ENCODE measurements at places on chromosomes 1 and 21. TPM values are rescaled to one million over a fixed set of nuclear protein-coding genes. Genes with fewer than 3 reads are reported as not detected.
A peak's percentile ranks its signal among the peaks of the same experiment; 100 is the strongest.

GRCh38 chr1:209634005-209634737 is 18.1 kb downstream of the LAMB3 start:
- DNase-seq: no peak

DNA sequence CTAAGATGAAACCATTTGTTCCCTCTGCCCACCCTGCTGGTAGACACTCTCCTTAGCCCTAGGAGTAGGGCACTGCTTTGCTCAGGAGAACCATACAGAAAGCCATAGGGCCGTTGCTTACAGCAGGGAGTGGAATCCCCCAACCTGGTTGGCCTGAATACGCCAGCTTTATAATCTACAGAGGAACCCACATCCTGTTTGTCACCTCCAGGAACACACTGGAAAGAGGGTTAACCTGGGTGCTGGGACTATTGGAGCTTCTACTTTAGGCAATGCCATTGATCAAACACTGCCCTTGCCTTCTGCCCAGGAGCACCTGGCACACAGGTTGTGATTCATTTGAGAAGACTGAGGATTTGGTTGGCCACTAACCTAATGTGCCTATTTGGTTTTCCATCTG is 124.8 kb downstream of the TNR start:
- DNase-seq: no peak

DNA sequence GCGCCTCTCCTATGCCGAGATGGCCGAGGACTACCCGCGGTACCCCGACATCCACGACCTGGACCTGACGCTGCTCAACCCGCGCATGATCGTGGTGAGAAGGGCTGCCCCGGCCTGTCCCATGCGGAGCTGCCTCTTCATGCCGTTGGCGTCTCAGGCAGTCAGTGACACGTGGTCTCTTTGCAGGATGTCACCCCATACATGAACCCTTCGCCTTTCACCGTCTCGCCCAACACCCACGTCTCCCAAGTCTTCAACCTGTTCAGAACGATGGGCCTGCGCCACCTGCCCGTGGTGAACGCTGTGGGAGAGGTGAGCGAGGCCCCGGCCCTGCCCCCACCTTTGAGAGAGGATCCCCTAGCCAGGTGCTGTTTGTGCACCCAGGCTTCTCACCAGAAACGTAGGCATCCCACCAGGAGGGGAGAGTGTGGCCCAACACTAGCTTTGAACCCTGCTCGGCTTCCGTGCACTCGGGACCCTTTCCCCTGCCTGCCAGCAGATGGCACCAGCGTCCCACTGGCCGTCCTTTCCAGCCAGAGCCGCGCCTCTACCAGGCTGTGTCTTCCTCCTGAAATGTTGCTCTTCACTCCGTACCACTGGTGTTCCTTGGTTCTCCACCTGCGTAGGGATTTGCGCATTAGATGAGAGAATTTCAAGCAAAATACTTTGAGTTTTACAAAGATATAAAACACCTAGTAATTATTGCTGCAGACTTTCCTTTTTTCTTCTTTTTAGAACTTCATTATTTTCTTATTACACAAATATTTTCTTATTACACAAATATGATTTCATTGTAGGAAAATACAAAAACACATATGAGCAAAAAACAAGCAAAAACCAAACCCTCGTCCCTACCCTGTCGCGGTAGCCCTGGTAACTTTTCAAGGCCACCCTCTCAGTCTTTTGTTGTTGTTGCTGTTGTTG is 9.0 kb downstream of the NPPA start:
- peak; percentile 70 for DNase-seq

SMCP gene
- total RNA-seq: not detected

GPR37L1 gene
- total RNA-seq: not detected

DNA sequence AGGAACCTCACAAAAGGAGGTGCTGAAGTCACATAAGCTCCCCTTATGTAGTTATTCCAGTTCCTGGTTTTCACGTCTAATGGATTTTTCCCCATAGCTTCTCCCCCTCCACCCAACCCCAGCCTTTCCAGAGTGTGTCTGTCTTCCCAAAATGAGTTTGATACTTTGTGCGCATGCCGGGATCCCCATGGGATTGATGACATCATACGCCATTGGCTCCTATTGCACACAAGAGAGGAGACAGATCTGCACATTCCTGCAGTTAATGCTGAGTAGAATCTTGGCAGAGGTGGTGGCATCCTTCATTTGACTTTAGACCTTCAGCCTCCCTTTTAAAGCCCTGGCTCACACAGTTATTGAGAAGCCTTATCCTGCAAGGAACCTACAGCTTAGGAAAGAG is 71.4 kb downstream of the DDR2 start:
- no peak for DNase-seq

GRCh38 chr21:37058261-37058660 is 14.6 kb downstream of the PIGP start:
- no peak for DNase-seq

GRCh38 chr1:237677979-237678378 is 212.7 kb downstream of the ZP4 start:
- DNase-seq: no peak

PDC gene
- not detected for total RNA-seq

GRCh38 chr1:230503726-230504125 is 77.6 kb upstream of the PGBD5 start:
- DNase-seq: no peak

GRCh38 chr1:57411262-57411661 is 12.6 kb downstream of the DAB1 start:
- DNase-seq: no peak

GRCh38 chr1:53949023-53949990 is 3.2 kb downstream of the LRRC42 start:
- peak; percentile 55 for DNase-seq

DNA sequence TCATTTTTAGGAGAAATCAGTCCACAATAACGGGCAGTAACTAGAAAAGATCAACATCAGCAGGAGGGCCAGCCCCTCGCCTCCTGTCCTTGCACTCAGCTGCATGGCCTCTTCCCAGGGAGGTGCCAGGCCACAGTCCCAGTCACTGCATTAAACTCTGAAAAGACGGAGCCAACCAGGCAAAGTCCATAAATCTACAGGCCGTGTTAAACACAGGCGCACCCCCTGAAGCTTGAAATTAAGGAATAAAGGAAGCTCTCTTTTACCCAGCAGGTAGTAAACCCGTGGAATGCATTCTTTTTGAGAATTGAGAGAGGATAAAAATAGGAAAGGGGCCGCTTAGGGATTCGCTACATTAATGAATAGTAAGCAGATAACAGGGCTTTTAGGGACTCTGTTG is 18.4 kb downstream of the H6PD start:
- no peak for DNase-seq

CTBS gene
- 19.4 TPM for total RNA-seq

GRCh38 chr1:18134324-18135046 is 26.9 kb downstream of the IGSF21 start:
- DNase-seq: no peak

GRCh38 chr21:24445517-24445916 is 1161.8 kb downstream of the MRPL39 start:
- DNase-seq: no peak

FLG gene
- not detected for total RNA-seq

GRCh38 chr1:230820568-230820967 is 47.8 kb downstream of the C1orf198 start:
- DNase-seq: no peak

DNA sequence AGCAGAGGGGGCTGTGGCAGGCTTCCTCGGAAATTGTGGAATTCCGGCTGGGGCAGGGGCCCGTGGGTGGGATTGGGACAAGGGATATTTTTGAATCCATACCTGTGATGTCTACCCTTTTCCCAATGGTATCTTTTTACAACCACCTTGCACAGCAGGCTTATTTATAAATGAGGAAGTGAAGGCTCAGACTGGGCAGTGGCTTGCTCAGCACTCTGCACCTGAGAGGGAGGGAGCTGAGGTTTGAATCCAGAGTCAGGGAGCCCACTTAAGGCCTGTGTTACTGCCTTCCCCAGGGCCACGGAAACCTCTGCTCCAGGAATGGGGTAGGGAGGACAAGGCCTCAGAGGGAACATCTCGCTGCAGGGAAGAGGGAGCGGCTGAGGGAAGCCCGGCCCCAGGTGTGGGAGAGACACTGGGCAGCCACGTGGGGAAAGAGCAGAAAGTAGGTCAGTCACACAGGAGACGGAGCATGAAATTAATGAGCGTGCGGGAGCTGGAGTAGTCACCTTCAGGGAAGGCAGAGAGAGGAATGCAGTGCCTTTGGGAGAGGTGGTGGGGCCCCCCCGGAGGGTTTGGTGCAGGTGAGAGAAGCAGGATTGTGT is 35.4 kb upstream of the SCMH1 start:
- DNase-seq: no peak

DNA sequence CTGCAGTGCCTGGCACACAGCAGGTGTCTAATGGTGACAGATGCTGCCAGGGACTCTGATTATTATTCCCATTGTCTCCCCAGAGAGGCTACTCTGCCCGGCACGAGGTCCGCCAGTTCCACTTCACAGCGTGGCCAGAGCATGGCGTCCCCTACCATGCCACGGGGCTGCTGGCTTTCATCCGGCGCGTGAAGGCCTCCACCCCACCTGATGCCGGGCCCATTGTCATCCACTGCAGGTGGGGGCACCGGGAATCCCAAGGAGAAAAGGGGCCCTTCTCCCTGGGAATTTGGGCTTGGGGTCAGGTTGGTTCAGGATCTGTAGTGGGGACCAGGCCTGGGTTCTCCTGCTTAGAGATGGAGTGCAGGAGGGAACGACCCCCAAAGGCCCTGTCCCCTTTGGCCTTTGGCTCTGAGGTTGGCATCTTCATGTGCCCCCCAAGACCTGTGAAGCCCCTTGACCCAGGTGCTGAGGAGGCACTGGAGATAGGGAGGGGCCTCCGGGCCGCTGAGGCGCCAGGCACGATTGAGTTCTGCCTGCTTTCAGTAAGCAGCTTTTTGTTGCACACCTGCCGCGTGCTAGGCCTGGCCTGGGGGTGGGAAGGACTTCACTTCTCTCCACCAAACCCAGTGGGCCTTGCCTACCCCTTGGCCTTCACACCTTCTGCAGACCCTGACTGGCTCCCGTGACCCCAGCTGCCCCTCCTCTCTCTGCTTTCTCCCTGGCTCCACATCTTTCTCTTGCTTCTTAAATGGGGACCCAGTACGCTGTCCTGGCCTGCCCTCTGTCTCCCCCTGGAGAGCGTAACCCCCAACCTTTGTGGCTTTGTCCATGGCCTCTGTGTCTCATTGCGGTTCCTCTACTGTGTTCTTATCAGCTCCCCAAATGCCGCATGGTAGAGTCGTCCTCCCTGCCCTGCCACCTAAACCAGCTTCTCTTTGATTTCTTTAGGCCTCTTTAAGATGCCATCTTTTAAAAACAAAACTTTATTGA is 76.4 kb downstream of the PTPRU start:
- no peak for DNase-seq

DNA sequence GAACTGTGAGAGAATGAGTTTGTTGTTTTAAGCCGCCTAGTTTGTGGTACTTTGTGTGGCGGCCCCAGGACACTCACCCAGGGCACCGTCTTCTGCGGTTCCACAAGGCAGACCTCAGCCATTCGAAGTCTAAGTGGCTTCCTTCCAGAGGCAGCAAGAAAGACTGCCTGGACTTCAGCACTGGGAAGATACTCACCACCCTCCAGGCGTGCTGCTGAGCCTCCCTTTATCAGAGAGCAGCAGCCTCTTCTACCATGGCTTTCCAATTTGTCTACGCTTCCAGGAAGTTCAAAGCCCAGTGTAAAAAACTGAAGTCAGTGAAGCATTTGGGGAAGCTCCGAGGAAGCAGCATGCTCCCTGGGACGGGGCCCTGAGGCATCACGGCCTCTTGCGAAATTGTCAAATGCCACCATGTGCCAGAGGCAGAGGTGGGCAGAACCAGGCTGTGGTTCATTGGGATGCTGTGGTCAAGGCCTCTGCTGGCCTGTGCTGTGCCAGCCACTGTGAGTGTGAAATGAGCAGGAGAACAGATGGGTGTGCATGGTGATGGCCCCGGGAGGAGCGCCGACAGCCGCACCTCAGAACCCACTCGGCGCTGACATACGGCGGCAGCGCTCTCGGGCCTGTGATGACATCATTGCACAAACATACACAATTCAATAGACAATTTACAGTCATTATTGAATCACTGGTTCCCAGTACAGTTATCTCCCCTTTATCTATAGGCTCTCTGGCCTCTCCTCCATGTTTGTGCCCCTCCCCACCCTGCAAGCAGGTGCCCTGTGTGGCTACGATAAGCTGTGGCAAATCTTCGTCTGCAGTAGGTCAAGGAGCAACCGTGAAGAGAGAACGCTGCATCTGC is 110.4 kb downstream of the PDE9A start:
- no peak for DNase-seq

DNA sequence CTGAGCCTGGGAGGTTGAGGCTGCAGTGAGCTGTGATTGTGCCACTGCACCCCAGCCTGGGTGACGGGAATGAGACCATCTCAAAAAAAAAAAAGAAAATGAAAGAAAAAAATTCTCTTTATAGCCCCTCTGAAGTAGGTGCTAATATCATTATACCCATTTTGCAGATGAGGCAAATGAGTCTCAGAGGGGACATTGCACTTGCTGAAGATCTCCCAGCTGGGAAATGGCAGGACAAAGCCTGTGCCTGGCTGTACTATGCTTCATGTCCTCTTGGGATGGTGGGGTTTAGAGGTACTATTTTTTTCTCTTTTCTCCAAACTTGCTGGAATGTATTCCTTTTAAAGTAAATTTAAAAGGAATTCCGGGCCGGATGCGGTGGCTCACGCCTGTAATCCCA is 1.6 kb downstream of the SMPDL3B start:
- no peak for DNase-seq

DNA sequence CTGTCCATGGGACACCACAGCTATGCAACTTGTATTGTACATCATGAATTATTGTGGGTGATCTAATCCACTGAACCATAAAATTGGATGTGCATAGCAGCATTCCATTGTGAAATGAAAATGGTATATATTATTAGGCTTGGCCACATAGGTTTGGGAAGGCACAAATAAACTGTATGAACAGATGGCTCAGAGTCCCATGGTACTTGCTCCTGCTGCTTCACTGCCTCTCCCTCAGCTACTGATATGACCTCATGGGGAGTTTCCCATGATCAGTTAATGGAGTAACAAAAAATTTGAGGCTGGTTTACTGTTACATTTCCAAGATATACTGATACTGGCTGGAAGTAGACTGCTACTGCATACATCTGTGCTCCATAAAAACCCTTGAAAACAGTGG is 152.7 kb upstream of the NEGR1 start:
- DNase-seq: no peak

PADI4 gene
- total RNA-seq: 0.41 TPM

WNT2B gene
- 0.67 TPM for total RNA-seq

DNA sequence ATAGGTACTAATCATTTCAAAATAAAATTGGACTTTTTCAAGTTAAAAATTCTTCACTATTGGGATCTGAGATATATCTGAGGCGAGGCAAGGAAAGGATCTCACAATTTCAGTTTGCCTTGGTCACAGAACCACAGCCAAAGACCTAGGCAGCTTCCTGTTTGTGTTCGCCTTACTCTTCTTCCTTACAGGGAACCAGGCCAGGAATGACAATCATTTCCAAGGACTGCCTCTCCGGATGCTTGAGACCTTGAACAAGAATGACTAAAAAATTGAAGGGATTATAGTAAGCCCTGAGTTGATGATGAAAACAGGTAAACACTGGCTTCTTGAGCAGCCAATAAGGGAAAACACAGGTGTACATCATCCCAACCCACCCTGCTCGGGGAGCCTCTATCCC is 35.2 kb upstream of the SERBP1 start:
- DNase-seq: no peak

INTS11 gene
- total RNA-seq: 137 TPM

EPB41 gene
- 138 TPM for total RNA-seq

GRCh38 chr1:8198522-8198921 is 119.4 kb upstream of the SLC45A1 start:
- DNase-seq: no peak

GRCh38 chr1:205313563-205314308 is 7.8 kb downstream of the NUAK2 start:
- peak; percentile 16 for DNase-seq

PSMG1 gene
- total RNA-seq: 7.9 TPM

- no peak for DNase-seq
Observed at GRCh38 chr21:14995695-14996490, 68.9 kb downstream of the NRIP1 start.

CYP4A22 gene
- total RNA-seq: not detected

All from CD4-positive, alpha-beta T cell (primary cell).